Activated T-cell treated with anti-CD3 and anti-CD28 coated beads, Interleukin-2, amount 50 U/mL, for 48 hours (primary cell): ENCODE measurements at places on chromosomes 7 and 10.

DNA sequence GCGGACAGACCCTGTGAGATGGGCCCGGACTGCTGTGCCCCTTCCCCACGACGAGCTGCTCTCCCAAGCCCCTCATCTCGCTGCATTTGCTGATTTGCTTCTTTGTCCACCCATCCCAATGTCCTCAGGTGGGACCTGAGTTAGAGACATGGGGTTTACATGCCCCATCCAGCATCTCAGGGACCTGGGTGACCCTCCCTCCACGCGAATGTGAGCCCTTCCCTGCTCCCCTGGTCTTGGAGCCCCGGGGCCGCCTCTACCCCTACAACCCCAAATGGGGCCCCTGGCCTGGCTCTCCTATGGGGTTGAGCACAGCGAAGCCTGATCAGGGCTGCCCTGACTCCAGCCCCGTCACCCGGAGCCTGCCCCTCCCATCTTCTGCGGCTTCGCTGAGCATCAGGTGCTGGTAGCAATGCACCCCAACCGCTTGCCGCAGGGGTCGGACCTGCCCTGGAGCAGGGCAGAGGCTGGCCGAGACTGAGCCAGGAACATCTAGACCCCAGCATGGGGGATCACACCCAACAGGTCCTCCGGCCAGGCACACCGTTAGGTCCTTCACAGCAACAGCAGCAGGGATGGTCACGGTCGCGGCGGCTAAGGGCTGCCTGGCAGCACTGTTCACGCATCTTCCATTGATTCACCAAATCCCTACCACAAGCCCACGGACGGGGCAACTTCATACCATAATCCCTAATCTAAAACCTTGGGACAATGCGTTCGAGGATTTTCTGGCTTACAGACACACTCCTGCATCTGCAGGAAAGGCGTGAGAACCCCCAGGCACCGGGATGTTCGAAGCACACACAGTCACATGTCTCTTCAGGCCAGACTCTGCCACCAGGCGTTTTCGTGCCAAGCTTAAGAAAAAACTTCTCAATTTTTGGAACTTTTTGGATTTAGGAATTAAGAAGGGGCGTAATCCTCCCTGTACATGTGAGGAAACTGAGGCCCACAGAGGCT is 15.5 kb downstream of the WDR86 start:
- no peak for DNase-seq

DNA sequence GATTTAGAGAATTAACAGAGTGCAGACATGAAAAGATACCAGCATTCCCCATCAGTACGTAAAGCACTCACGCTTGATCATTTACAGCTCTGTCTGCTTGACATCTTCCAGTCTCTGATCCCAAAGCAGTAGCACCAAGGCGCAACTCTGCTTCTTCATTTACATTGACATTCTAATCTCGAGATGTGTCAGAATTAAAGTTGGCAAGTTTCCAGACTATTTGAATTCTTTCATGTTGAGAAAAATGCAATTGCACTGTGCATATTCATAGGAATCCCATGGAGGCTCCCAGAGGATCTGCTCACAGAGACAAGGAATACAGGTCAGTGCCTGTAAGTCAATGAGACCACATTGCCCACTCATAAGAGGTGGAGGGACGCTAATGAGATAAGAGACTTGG is 183.9 kb downstream of the LRRN3 start:
- DNase-seq = no peak

DNA sequence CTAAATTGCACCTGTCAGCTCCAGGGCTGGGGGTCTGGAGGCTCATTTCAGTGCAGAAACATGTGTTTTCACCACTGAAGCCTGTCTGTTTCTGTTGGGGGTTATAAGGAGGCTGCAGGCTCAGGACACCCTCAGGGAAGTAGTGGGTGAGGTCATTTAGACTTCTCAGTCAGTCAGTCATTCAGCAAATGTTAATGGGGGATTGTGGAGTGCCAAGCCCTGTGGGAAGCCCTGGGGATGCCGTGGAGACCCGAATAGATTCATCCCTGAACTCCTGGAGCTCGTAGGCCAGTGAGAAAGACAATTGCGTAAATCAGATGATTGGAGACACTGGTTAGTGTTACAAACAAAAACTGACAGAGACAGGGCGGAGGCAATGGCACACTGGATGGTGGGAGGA is 19.2 kb downstream of the LHPP start:
- DNase-seq = no peak

GRCh38 chr7:24921362-24921679 is 58.7 kb downstream of the OSBPL3 start:
- DNase-seq = no peak

GRCh38 chr7:29126804-29127203 is 19.5 kb downstream of the CPVL start:
- DNase-seq = no peak
